ENCODE measurements at places on chromosomes 2 and 18. TPM values are rescaled to one million over a fixed set of nuclear protein-coding genes. Genes with fewer than 3 reads are reported as not detected.

C2orf92 gene
- 3.1 TPM for total RNA-seq

MYOM1 gene
- total RNA-seq = 357 TPM

DAW1 gene
- total RNA-seq = not detected

FASTKD1 gene
- 22.6 TPM for total RNA-seq

SLC9A4 gene
- total RNA-seq = not detected

APOB gene
- 45.3 TPM for total RNA-seq

KCNG3 gene
- total RNA-seq = not detected

RMDN2 gene
- total RNA-seq = 6.2 TPM

GAREM2 gene
- total RNA-seq = 48.4 TPM

GRCh38 chr2:65630643-65631042 is 198.2 kb upstream of the SPRED2 start:
- no peak for DNase-seq

- no peak for DNase-seq
Measured at GRCh38 chr2:67790622-67791021, 272.2 kb downstream of the C1D start.

- DNase-seq = no peak
Measured at GRCh38 chr2:36667931-36668330, 28.6 kb upstream of the VIT start.

DNA sequence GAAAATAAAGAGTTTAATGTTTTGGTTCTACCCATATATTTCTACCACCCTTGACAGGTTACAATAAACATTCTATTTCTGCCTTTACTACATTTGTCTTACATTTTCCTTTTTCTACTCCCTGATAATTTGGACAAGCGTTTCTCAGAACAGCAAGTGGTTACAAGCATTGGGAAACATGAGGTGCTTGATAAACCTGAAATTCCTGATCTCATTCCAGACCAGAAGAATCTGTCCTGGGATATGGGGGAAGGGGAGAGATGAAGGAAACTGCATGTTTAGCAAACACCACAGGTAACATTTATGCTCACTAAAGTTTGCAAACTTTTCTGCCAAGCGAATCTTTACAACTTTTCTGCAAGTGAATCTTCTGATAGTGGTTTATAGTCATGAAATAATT is 28.3 kb upstream of the DSC1 start:
- no peak for DNase-seq

DNA sequence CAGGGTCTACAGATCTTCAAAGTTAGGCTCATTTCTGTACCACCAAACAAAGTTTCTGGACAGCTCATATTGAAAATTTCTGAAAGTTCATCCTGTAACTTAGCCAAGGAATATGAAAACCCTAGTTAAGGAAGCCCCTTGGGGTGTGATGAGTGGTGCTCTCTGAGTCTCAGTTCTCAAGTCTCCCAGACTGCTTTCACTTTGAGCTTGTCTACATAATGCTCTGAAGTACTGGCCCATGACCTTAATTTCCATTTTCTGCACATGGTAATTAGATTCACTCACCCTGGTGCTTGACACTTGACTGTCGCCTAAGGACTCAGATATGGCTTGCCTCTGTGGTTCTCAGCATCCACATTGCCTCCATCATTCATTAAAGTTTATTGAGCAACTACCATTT is 51.7 kb upstream of the SATB2 start:
- DNase-seq = no peak

DNA sequence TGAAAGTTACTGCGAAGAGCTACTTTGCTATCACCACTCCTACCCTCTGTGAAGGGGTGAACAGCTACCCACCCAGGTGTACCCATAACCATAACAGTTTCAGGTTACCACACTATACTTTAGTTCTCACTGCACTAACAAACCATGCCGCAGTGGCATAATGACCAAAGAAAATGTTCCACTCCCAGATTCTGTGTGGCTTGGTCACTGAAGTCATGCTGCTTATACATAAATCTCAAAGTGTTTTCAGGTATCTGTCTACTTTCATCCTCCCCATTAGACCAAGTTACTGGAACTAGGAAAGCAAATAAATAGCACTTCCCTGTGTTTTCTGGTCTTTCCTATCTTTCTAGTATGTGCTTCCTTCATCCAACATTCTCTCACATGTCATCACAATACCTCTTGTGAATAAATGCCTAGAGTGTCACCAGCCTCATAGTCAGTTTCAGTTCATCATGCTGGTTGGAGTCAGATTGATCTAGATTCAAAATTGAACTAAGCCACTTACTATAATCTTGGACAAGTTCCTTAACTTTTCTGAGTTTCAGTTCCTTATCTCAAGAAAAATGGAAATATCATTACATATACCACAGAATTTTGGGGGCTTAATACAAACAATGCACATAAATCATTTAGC is 293.6 kb downstream of the FSIP2 start:
- DNase-seq = no peak

DNA sequence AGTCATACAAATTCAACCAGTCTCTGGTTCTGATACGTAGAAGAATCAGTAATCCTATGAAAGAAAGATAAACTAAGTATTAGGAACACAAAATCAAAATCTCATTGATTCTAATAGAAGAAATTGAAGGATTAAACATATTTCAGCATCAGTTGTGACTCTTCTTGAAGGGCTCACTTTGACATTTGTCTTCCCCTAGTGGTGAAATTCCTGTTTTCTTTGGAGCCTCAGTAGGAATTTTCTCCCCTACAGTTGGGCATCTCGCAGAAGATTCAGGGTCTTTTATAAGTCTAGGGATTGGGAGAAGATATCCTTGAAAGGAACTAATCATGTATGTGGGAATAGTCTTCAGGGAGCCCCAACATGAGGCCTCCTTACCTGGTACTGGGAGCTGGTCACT is 2.8 kb upstream of the CRYGB start:
- no peak for DNase-seq

- DNase-seq = no peak
Measured at GRCh38 chr2:229849073-229849472, 72.7 kb downstream of the TRIP12 start.

DNA sequence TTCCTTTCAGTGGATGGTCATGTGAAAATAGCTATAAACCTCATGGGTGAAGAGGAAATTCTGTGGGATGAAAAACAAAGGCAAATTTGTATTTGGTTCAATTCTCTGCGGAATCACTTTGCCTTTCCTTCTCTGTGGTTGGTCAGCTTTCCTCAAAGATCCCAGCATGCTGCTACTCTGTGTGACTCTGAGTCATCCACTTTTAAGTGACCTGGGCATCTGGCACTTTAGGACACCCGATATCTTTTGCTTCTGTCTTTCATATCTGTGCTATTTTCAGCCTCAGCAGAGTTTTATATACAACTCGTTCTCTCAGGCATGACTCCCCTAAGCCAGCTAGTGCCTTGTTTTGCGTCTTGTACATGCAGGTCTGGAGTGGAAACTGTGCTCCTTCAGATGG is 217.0 kb upstream of the PIEZO2 start:
- DNase-seq = no peak

DNA sequence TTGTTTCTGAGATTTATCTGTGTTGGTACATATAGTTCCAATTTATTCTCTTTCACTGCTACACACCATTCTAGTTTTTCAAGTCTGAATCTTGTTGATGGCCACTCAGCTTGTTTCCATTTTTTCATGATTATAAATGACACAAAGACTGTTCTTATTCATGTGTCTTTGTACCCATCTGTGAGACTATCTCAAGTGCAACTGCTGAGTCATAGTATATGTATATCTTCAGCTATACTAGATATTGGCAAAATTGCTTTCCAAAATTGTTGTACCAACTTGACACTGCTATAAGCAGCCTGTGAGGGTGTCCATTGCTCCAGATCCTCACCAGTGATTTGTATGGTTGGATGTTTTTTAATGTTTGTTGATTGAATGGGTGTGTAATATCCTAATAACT is 37.2 kb upstream of the RTN4 start:
- DNase-seq = no peak

- no peak for DNase-seq
Measured at GRCh38 chr2:34251578-34251977, 652.5 kb upstream of the FAM98A start.

DNA sequence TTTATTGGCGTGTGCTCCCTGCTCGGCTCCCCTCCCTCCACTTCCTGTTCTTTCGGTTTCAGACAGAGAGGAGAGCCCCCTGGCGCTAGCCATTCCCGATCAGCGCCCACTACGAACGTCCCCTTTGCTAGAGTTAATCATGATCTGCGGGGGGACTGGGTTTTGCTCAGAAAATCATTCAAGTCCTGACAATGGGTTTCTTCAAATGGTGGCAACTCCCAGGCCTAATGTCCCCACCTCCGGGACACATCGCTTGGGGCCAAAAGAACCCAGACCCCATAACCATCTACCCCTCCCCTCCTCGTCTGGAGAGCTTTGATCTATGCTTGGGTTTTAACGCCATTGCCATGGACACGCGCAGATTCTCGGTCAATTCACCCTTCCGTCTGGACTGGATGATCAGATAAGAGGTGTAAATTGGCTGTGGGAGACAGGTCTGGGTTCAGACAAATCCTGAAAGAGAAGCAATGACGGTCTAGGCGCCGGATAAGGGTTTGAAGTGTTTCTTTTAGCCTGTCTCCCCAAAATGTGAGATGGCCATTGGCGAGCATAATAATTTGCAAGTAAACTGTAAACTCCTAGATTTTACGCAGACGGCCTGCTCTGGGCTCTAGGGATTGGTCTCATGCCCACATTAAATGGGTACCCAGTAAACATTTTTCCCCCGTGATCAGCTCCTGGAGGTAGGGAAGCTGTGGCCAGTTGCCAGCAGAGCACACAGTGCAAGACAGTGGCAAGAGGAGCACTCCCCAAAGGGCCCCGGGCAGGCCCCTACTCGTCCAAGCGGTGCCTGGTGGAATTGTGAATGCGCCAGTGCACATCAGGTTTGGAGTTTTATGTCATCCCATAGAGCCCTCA is 4.7 kb downstream of the NRP2 start:
- DNase-seq = no peak

GRCh38 chr2:164560181-164560792 is 61.0 kb downstream of the GRB14 start:
- DNase-seq = no peak

DNA sequence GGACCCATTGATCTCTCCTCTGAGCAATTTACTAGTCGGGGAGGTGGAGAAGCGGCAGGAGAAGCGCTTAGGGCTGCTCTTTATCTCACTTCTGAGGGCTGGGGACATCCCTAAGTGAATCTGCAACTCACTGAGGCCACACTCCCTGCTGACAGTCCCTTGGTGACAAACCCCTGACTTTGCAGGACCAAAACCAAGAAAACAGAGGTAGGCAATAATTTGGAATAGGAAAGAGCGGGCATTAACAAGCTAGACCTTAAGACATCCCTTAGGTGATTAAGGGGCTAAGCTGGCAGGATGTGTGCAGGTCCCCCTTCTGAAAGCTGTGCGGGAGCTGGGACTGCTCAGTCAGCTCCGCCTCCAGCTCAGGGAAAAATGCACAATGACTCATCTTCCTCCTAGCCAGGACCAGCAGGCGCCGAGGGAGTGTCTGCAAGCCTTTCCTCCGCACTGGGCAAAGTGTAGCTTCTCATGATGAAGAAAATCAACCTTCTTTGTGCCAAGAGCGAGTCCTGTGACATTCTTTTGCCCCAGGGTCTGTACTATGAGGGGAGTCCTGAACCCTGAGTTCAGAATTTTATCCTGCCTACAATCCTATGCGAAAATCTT is 63.3 kb downstream of the BOD1L2 start:
- peak; percentile 67 for DNase-seq

- DNase-seq = no peak
Measured at GRCh38 chr2:27621524-27621923, 7.3 kb downstream of the CCDC121 start.

- DNase-seq = no peak
Measured at GRCh38 chr2:240323601-240324291, 111.7 kb upstream of the GPC1 start.

- DNase-seq = no peak
Measured at GRCh38 chr18:77645170-77645872, 395.7 kb downstream of the GALR1 start.

GRCh38 chr2:13002536-13003331 is 286.0 kb downstream of the TRIB2 start:
- no peak for DNase-seq

DNA sequence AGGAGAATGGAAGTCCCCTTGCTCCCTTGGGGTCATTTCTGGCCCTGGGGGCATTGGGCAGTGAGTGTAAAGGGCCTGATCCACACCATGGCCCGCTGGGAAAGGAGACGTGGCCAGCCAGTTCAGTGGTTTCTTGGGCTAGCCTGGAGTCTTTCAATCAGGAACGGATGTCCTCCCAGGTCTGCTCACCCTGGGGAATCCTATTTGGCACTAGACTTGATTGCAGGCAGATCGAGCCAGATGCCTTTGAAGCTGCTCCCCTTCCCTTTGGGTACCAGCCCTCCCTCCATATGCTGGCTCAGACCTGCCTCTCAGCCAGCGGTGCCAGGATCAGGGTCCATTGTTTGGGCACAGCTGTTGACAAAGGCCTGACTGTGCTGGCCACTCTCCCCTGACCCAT is 11.0 kb downstream of the FBLN7 start:
- DNase-seq = peak; percentile 30

DNA sequence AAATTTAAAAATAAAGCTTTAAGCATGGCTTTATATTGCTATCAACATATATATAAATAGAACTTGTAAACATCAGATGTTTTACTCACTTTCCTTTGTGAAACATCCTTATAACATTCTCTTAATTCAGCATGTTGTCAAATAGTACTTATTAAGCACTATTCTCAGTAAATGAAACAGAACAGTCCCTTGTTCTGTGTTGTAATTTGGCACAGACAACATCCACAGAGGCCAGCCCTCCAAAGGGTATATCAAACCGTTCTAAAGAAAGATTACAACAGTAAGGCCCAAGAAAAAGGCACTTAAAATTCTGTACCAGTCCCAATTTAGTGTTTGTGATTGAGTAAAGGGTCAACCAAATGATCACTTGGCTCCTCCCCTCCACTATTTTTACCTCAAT is 46.0 kb downstream of the GAREM1 start:
- no peak for DNase-seq

GRCh38 chr18:9814431-9814830 is 71.3 kb upstream of the TXNDC2 start:
- DNase-seq = no peak

DNA sequence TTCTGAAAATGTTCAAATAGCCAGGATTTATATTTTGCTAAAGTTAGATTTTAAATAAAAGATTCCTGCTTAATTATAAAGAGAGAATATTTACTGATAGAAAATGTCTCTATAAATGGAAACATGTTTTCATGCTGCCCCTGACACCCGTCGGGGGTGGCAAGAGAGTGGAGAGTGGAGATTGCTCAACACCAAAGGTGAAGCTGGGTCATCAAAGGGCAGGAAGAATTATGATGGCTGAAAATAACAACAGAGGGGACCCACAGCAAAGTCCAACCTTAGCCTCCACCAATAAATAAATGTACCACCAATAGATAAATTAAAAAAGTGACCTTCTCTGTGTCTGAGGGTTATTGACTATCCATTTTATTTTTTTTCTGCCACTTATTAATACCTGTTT is 326.8 kb upstream of the GYPC start:
- DNase-seq = no peak

DNA sequence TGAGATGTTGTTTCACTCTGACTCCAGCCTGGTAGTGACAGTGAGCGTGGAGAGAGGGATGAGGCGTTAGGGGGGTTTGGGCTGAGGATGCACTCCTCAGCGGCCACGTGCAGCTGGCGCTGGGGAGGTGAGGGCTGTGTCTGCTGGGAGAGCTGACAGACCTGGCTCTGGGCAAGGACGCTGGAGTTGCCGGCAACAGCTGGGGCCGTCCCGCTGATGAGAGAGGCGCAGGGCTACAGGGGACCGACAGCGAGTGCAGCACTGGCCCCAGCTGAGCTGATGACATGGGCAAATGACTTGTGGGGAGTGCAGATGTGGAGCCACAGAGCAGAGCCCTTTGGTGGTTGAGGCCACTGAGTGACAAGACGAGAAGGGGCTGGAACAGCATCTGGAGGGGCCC is 38.4 kb downstream of the COA5 start:
- no peak for DNase-seq

- DNase-seq = peak; percentile 23
Measured at GRCh38 chr2:110886826-110887573, 154.6 kb downstream of the ACOXL start.
